ENCODE measurements at places on chromosomes 6 and 20. TPM values are rescaled to one million over a fixed set of nuclear protein-coding genes. Genes with fewer than 3 reads are reported as not detected.
A peak's percentile ranks its signal among the peaks of the same experiment; 100 is the strongest.

Gene FABP7
- not detected for total RNA-seq

- H3K27me3 ChIP-seq, result no peaks in the 10 kb centered on the region
- H3K4me3 ChIP-seq, result no peak overlapping the region
- no peak for DNase-seq
- no peaks in the 10 kb centered on the region for H3K4me1 ChIP-seq
- no peak overlapping the region for H3K27ac ChIP-seq
- H3K36me3 ChIP-seq, result no peaks in the 10 kb centered on the region
These were observed 7.4 kb downstream of the SLC22A1 start for GRCh38 chr6:160128879-160129516.

DNA sequence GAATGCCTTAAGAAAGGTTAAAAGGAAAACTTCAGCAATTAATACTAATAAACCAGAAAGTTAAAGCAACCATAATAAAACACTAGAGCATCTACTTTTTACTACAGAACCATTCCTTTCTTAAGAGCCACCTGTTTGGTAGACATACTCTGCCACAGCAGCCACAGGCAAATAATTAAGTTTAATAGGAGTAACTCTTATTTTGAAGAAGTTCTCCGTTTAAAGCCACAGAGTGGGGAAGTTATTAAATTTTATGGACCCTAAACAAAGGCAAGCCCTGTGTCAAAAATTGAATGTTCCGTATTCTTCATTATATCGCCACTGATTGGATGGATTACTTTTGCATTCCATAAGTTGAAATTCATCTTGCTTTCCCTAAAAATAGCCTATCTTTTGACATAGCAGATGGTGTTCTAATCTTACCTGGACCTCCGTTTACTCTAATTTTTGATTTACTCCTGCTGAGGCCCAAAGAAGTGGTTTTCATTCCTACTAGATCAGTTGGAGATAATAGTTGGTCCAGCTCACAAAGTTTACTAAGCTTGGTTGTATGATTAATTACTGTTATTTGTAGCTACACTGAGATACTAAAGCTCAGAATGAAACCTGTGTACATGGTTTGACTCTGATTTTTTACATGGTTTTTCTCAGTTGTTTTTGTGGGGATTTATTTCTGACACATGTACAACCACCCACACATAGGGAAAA, 140.4 kb upstream of the SUPT3H start:
- no peak overlapping the region for H3K4me3 ChIP-seq
- no peaks in the 10 kb centered on the region for H3K27me3 ChIP-seq
- H3K4me1 ChIP-seq, result peaks cover 34% of the 10 kb centered on the region
- peaks cover 48% of the 10 kb centered on the region for H3K36me3 ChIP-seq
- H3K27ac ChIP-seq, result no peak overlapping the region
- no peak for DNase-seq

- no peak overlapping the region for H3K4me3 ChIP-seq
- no peak for DNase-seq
These were observed 264.5 kb downstream of the KIF16B start for GRCh38 chr20:16308754-16309153.

Gene CLVS2
- total RNA-seq, result not detected

DNA sequence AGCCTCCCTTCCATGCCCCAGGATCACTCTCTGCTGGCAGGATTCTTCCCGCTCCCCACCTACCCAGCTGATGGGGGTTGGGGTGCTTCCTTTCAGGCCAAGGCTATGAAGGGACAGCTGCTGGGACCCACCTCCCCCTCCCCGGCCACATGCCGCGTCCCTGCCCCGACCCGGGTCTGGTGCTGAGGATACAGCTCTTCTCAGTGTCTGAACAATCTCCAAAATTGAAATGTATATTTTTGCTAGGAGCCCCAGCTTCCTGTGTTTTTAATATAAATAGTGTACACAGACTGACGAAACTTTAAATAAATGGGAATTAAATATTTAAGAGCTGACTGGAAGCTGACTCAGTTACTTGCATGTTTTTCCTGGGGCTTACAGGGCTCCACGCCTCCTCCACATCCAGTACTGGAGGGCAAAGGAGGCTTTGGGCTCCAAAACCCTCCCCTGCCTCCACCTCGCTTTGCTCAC, 24.3 kb upstream of the FANCE start:
- peak overlapping the region; percentile 98 for H3K27ac ChIP-seq
- H3K36me3 ChIP-seq, result peaks cover 43% of the 10 kb centered on the region
- H3K4me1 ChIP-seq, result peaks cover 53% of the 10 kb centered on the region
- no peaks in the 10 kb centered on the region for H3K27me3 ChIP-seq
- no peak overlapping the region for H3K4me3 ChIP-seq

DNA sequence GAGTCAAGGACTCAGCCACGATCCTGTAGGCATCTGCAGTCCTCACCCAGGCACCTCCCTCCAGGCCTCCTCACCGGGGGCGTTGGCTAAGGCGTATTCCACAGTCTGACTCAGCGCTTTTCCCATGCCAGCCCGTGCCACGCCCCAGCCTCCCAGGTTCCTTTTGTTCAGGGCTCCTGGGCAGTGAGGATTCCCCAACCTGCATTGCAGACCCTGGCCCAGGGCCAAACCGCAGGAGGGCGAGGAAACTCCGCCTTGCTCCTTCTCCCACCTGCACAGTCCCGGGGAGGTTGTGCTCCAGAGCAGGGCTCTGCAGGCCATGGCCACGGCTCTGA, 202.8 kb upstream of the CST7 start:
- H3K4me3 ChIP-seq, result no peak overlapping the region
- DNase-seq, result peak; percentile 40
- H3K27ac ChIP-seq, result no peak overlapping the region
- no peaks in the 10 kb centered on the region for H3K4me1 ChIP-seq
- H3K36me3 ChIP-seq, result no peaks in the 10 kb centered on the region

Gene RIN2
- 15.7 TPM for total RNA-seq

GRCh38 chr6:41427642-41428335, 92.4 kb downstream of the NCR2 start:
- DNase-seq, result no peak
- no peak overlapping the region for H3K4me3 ChIP-seq
- H3K36me3 ChIP-seq, result no peaks in the 10 kb centered on the region
- no peak overlapping the region for H3K27ac ChIP-seq
- H3K4me1 ChIP-seq, result peaks cover 31% of the 10 kb centered on the region
- H3K27me3 ChIP-seq, result no peaks in the 10 kb centered on the region

DNA sequence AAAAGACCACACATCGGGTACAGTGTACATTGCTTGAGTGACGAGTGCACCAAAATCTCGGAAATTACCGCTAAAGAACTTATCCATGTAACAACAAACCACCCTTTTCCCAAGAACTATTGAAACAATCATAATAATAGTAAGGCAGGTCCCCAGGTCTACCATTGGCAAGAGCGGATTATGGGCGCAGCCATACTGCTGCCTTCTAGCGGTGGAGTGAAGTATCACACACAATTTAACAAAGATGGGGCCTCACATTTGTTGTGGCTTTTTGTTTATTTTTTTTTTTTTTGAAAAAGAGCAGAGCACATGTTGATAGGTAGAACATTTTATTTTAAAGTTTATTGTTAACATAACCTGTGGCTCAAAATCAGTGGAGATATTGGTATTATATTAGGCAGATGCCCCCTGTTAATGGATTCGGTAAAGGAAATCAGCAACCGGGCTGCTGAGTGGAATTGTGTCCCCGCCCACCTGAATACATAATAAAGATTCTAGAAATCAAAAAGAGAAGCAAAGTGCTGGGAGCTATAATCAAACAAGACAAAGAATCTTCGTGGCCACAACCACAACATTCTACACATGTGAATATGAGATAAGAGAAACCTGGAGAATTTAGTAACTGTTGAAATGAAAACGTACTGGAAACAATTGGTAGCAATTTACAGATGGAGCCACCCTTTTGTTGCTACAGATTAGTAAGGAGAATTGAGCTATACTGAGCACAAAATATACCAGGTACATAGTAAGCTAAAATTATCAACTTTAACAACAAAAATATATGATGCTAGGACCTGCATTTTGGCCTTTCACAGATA, 94.2 kb upstream of the EXOC2 start:
- H3K27me3 ChIP-seq, result no peaks in the 10 kb centered on the region
- DNase-seq, result no peak
- no peaks in the 10 kb centered on the region for H3K36me3 ChIP-seq
- no peak overlapping the region for H3K4me3 ChIP-seq

GRCh38 chr6:37141281-37142049, 28.5 kb upstream of the PIM1 start:
- no peaks in the 10 kb centered on the region for H3K27me3 ChIP-seq
- H3K36me3 ChIP-seq, result no peaks in the 10 kb centered on the region
- H3K4me1 ChIP-seq, result peaks cover 82% of the 10 kb centered on the region
- H3K27ac ChIP-seq, result peak overlapping the region; percentile 83
- no peak overlapping the region for H3K4me3 ChIP-seq

Gene FRK
- total RNA-seq, result 0.91 TPM

DNA sequence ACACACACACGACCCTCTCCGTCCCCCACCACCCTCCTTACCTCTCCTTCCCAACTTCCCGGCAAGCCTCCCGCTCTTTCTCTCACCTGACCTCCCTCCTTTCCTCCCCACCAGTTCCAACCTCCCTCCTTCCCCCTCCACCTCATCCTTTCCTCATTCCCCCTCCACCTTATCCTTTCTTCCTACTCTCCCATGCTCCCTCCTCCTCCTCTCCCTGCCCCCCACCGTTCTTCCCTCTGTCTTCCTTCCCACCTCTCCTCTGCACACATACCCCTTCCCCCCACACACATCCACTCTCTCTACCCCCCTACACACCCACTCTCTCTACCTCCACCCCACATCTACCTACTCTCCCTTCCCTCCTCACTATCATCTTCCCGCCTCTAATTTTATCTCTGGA, 144.2 kb downstream of the TBC1D32 start:
- no peak overlapping the region for H3K27ac ChIP-seq
- no peak overlapping the region for H3K4me3 ChIP-seq
- no peaks in the 10 kb centered on the region for H3K27me3 ChIP-seq

DNA sequence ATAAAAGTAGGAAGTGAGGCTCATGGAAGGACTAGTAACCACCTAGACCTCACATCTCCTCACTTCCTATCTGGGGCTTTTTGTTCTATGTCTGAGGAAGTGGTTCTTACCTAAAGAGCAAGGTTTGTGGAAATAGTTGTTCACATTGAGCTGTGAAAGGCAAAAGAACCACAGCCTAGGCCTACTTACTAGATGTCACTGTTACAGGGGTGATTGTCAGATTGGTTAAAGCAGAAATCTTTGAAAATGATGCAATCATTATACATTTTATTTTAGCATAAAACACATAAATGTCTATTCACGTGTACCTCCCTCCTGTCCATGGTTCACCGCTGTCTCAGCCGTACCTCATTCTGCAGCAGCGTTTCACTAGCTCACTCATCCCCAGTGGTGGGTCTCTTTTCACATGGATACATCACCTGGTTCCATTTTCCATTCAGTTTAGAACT, 268.8 kb downstream of the TMEM242 start:
- no peaks in the 10 kb centered on the region for H3K36me3 ChIP-seq
- DNase-seq, result no peak
- H3K27me3 ChIP-seq, result no peaks in the 10 kb centered on the region
- H3K4me3 ChIP-seq, result no peak overlapping the region

Gene EDN3
- total RNA-seq, result not detected

GRCh38 chr6:163338671-163339405, 75.7 kb upstream of the QKI start:
- DNase-seq, result peak; percentile 71
- no peaks in the 10 kb centered on the region for H3K27me3 ChIP-seq
- peaks cover 17% of the 10 kb centered on the region for H3K4me1 ChIP-seq
- peak overlapping the region; percentile 70 for H3K27ac ChIP-seq
- no peaks in the 10 kb centered on the region for H3K36me3 ChIP-seq

DNA sequence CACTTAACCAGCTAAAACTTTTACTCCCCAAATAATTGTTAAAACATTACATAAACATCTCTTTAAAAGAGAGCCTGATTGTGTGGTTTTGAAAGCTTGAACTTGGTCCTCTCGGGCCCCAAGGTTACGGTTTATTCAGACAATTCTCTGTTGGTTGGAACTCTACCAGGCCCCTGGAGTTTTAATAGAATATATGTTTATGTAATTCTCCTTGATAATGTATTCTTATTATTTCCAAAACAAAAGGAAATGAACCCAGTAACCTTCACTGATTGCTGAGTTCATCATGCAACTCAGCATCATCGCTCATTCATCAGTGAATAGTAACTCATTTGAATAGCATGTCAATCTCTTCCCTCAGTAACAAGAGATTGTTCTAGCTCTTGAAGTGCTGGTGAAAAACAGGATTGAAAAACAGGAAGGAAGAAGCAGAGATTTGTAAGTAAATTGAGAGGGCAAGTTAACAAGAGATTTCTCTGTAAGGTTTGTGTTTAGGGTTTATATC, 464.5 kb upstream of the MARCKS start:
- H3K27ac ChIP-seq, result no peak overlapping the region
- no peak overlapping the region for H3K4me3 ChIP-seq
- no peaks in the 10 kb centered on the region for H3K27me3 ChIP-seq
- peaks cover 15% of the 10 kb centered on the region for H3K4me1 ChIP-seq

GRCh38 chr6:47532981-47533585, 55.5 kb downstream of the CD2AP start:
- DNase-seq, result no peak
- 0 out of 2 replicates have a peak, but pooled peaks cover 8% of the 10 kb centered on the region for H3K36me3 ChIP-seq
- no peak overlapping the region for H3K4me3 ChIP-seq
- H3K27ac ChIP-seq, result no peak overlapping the region

Gene TAAR1
- total RNA-seq, result not detected

DNA sequence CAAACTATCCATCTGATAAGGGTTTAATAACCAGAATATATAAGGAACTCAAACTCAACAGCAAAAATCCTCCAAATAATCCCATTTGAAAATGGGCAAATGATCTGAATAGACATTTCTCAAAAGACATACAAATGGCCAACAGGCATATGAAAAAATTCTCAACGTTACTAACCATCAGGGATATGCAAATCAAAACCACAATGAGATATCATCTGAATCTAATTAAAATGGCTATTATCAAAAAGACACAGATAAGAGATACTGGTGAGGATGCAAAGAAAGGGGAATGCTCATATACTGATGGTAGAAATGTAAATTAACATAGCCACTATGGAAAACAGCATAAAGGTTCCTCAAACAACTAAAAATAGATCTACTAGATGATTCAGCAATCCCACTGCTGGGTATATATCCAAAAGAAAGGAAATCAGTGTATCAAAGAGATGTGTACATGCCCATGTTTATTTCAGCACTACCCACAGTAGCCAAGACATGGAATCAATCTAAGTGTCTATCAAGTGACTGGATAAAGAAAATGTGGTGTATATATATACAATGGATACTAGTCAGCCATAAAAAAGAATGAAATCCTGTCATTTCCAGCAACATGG, 6.1 kb upstream of the BRD2 start:
- DNase-seq, result no peak
- no peaks in the 10 kb centered on the region for H3K27me3 ChIP-seq
- no peak overlapping the region for H3K4me3 ChIP-seq
- peaks cover 4% of the 10 kb centered on the region for H3K4me1 ChIP-seq

GRCh38 chr20:50642288-50642803, 49.0 kb downstream of the RIPOR3 start:
- no peak for DNase-seq
- no peak overlapping the region for H3K27ac ChIP-seq
- H3K4me1 ChIP-seq, result peaks cover 45% of the 10 kb centered on the region
- no peaks in the 10 kb centered on the region for H3K27me3 ChIP-seq
- no peak overlapping the region for H3K4me3 ChIP-seq
- H3K36me3 ChIP-seq, result no peaks in the 10 kb centered on the region

Gene LGSN
- total RNA-seq, result not detected
